Progenitor cell of endocrine pancreas (in vitro differentiated cells): ENCODE measurements at places on chromosomes 4 and X. TPM values are rescaled to one million over a fixed set of nuclear protein-coding genes. Genes with fewer than 3 reads are reported as not detected.

Gene SSX3
- not detected in 2 replicates for total RNA-seq

Gene HPSE
- 2.8 and 3.6 TPM in 2 replicates for total RNA-seq

Gene EDA
- total RNA-seq: 3.0 and 4.8 TPM in 2 replicates

Gene PCDH11X
- 1.0 and 2.5 TPM in 2 replicates for total RNA-seq

Gene PSMD10
- total RNA-seq: 84.7 and 87.4 TPM in 2 replicates

Gene RBM3
- 140 and 169 TPM in 2 replicates for total RNA-seq

Gene MAGEB18
- total RNA-seq: not detected in 2 replicates

Gene SHOX
- total RNA-seq: not detected in 2 replicates

Gene TCEAL9
- total RNA-seq: 111 and 118 TPM in 2 replicates

Gene CLDN2
- 1.2 and 1.6 TPM in 2 replicates for total RNA-seq

Gene AMOT
- 444 and 494 TPM in 2 replicates for total RNA-seq

Gene DEFB131A
- not detected in 2 replicates for total RNA-seq

Gene SCLT1
- 16.0 and 16.1 TPM in 2 replicates for total RNA-seq

Gene NPNT
- total RNA-seq: 6.5 and 7.6 TPM in 2 replicates

Gene RS1
- total RNA-seq: not detected in 2 replicates

Gene ZMAT1
- total RNA-seq: 11.6 and 12.7 TPM in 2 replicates

Gene PPP1R3F
- 9.4 and 10.2 TPM in 2 replicates for total RNA-seq

Gene S100G
- total RNA-seq: not detected in 2 replicates

Gene USP17L28
- not detected in 2 replicates for total RNA-seq

Gene GPC4
- 10.8 and 14.5 TPM in 2 replicates for total RNA-seq

Gene GPC3
- 197 and 259 TPM in 2 replicates for total RNA-seq

Gene PPP1R2C
- not detected in 2 replicates for total RNA-seq

Gene ITIH6
- total RNA-seq: not detected in 2 replicates

Gene ARX
- 4.5 and 5.8 TPM in 2 replicates for total RNA-seq

Gene CLGN
- total RNA-seq: 9.9 and 10.8 TPM in 2 replicates

Gene F11
- total RNA-seq: 0.51 and 0.53 TPM in 2 replicates

Gene DCTD
- 99.4 and 104 TPM in 2 replicates for total RNA-seq

Gene PNCK
- total RNA-seq: 5.4 and 6.1 TPM in 2 replicates

Gene ELOVL6
- total RNA-seq: 34.3 and 38.6 TPM in 2 replicates

Gene PDGFC
- total RNA-seq: 42.2 and 42.5 TPM in 2 replicates

Gene GUCY1A1
- total RNA-seq: 4.0 and 4.7 TPM in 2 replicates

Gene BST1
- total RNA-seq: 0.38 TPM in 1 of 2 replicates, not detected in the other

Gene EBP
- 73.1 and 81.9 TPM in 2 replicates for total RNA-seq

Gene PAGE4
- not detected in 2 replicates for total RNA-seq

Gene ATP1B4
- total RNA-seq: not detected in 2 replicates

Gene DRD5
- total RNA-seq: 0.13 TPM in 1 of 2 replicates, not detected in the other

Gene TRAM1L1
- 4.3 and 5.0 TPM in 2 replicates for total RNA-seq

Gene FABP2
- not detected in 2 replicates for total RNA-seq

Gene TMEM164
- total RNA-seq: 100 and 109 TPM in 2 replicates
